NCI-H187 (cell line): ENCODE measurements at places on chromosomes 11 and 22.

DNA sequence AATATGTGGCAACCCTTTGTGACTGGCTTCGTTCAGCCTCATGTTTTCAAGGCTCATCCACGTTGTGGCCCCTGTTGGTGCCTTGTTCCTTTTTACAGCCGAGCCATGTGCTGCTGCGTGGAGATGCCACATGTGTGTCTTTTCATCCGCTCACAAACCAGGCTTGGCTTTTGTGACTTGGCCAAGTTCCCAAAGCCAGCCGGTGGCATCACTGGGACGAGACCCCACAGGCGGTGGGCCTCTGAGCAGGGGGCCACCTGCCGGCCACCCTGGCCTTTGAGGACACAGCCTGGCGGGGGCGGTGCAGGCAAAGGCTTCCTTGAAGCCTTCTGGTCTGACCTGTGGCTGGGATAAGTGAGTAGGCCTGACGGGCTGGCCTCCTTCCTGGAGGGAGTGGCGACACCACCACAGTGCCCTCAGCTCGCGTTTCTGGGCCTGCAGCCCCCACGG, 10.5 kb downstream of the GRK2 start:
- no peak for DNase-seq

DNA sequence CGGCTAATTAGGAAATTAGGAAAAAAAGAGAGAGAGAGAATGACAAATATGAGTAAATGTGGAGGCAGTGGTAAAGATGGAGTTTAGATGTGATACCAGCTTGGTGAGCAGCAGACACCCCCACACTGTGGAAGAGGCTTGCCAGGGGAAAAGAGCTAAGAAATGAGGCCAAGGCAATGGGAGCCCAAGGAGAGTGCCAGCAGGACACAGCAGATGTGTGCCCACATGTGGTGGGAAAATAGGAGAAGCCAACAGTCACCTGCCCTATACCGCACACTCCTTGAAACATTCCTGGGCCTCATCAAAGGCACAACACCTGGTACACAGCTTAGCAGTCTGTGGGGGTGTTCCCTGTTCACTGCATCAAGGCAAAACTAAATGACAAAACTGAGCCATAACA, 104.9 kb downstream of the FAM76B start:
- no peak for DNase-seq

DNA sequence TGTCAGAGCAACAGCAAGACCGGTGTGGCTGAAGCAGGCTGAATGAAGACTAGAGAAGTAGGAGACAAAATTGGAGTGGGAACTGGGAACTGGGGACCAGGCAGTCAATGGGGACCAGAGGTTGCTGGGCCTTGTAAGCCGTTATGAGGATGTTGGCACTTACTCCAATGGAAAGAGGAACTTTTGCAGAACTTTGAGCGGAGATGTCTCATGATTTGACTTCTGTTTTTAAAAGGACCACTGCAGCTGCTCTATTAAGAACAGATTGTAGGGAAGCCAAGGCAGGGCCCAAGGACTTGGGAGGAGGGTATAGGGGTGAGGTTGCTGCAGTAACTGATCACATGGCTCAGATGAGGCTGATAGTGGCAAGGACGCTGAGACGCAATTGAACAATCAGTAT, 34.2 kb downstream of the IL18 start:
- no peak for DNase-seq

DNA sequence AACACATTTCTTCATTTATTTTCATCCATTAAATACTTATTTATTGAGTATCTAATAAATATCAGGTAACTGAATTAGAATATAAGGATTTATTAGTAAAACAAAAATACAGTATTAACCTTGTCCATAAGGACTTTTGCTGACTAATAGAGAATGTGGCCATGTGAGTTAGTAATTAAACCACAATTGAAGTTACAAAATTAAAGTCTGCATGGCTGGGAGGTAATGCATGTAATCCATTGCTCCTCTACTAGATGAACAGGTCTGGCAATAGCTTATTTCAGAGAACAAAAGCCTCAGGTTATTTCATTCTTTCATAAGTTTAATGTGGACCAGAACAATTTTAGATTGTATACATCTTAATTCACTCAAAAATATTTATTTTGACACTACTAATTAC, 9.9 kb upstream of the CARD18 start:
- no peak for DNase-seq

DNA sequence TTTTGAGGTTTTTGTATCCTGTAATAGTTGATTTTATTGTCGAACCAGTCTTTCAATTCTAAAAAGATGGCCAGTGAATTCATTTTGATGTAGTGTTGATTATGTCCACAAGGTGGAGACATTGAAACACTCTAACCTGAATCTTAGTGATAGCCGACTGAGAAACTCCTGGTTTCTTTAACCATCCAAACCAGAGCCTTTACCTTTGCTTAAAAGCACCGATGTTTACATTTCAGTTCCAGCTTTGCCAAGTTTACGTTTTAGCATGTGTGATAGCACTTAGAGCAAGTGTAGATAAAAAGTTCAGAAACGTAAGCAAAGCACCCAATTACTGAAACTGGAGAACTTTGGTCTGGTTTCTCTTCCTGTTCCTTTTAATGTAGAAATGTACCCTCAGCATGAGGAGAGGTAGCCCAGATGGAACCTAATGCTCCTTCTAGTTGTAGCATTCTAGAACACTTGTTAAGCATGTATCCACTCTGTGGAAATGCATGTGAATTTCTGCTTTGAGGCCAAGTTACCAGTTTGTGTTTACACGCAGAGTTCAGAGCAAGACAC, 208.6 kb downstream of the DBX1 start:
- DNase-seq = no peak

DNA sequence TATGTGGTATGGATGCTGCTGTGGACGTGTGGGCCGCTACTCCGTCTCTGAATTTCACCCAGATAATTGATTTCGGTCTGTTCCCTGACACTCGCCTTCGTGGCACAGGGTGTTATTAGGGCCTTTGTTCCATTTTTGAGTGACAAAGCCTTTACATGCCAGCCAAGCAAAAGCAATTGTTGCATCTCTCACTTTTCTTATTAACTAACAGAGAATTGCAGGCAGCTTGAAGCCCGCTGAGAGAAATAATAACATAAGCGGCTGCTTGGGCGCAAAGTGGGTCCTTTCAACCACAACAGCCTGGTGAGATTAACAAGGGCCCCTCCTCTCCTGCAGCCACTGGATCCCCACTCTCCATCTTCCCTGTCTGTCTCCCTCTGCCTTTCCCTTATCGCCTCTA, 449.4 kb downstream of the NTM start:
- no peak for DNase-seq

GRCh38 chr22:17228725-17229126, 9.5 kb upstream of the ADA2 start:
- DNase-seq = no peak

DNA sequence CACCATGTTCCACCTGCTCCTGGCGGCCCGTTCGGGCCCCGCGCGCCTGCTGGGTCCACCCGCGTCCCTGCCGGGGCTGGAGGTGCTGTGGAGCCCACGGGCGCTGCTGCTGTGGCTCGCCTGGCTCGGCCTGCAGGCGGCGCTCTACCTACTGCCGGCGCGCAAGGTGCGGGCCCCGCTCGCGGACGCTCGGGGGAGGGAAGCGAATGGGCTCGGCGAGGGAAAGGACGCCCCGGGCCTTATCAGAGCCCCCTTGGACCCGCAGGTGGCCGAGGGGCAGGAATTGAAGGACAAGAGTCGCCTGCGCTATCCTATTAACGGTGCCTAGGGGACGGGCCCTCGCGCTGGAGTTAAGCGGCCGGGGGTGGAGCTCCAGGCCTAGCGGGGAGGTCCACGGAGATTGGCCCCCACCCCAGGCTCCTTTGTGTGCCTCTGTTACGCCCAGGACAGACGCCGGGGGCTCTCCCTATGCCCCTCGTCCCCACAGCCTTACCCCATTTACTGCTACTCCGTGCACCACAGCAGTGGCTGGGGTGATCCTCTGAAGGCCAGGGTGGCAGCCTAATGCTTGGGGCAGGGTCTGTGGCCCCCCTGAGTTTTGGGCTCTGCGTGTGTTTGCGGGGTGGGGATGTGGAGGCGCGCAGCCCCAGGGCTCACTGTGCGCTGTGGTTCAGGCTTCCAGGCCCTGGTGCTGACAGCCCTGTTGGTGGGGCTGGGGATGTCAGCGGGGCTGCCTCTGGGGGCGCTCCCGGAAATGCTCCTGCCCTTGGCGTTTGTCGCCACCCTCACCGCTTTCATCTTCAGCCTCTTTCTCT, 1.1 kb downstream of the TM7SF2 start:
- DNase-seq = peak; percentile 59

DNA sequence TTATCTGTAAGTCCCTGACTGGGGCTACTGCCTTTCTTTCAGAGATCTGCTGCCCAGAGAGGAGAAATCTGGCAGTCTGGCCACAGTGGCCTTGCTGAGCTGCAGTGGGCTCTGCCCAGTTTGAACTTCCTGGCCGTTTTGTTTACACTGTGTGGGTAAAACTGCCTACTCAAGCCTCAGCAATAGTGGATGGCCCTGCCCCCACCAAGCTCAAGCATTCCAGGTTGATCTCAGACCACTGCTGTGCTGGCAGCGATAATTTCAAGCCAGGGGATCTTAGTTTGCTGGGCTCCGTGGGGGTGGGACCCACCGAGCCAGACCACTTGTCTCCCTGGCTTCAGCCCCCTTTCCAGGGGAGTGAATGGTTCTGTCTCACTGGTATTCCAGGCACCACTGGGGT, 117.5 kb downstream of the TRPC6 start:
- DNase-seq = no peak

DNA sequence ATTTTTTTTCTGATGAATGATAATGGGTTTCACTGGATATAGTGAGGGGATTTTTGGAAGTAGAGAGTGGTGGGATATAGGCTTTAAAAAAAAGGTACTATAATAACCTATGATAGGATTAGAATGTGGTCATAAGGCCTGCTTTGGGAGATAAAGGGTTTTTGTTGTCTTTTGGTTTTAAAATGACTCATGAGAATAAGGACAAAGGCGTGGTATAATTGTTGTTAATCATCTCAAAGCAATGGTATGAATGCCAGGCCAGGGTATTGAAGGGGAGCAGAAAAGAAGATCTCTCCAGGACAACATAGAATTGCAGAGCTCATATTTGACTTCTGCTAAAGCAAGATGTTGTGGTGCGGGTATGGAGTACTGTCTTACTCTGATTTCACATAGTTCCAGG, 579.4 kb downstream of the JRKL start:
- DNase-seq = no peak

- DNase-seq = no peak
Observed at GRCh38 chr22:32013200-32013599, 29.9 kb upstream of the SLC5A1 start.

- DNase-seq = no peak
Observed at GRCh38 chr11:5043380-5043779, 2.9 kb upstream of the OR52J3 start.

DNA sequence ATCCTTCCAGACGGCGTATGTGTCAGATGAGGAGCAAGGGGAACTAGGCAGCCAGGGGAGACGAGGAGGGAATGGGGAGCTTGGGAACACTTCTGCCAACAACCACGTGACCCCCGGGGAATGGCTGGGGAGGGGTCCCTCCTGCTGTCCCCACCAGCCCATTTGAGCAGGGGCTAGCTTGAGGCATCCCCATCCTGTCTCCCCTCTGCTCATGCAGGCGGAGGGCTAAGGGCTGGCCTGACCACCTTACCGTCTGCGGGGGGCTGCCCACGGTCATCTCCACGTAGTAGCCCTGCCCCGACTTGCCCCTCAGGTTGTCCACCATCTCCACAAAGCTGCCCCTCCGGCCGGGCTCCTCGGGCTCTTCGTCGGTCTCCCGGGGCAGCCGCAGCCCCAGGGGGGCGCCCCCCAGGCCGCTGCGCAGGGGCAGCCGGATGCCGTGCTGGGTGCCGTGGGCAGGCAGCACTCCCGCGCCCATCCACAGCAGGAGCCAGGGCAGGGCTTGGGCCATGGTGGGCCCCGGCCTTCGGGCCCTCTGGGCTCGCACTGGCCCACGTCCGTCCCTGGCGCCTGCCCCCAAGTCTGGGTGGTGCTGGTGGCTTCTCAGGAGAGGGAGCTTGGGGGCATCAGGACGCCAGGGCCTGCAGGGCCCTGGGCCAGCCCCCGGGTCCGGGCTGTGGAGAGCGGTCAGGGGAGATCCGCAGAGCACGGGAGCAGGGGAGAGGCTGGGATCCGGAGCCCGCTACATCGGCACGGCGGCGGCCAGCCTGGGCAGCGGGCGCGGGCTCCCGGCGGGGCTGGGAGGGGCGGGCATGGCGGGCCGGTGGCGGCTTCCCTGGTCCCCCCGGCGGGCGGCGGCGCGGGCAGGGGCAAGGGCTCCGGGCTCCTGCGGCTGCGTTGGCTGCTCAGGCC, 515 bp downstream of the BACE1 start:
- DNase-seq = no peak

- no peak for DNase-seq
Observed at GRCh38 chr11:44916801-44917385, 33.8 kb downstream of the TP53I11 start.

DNA sequence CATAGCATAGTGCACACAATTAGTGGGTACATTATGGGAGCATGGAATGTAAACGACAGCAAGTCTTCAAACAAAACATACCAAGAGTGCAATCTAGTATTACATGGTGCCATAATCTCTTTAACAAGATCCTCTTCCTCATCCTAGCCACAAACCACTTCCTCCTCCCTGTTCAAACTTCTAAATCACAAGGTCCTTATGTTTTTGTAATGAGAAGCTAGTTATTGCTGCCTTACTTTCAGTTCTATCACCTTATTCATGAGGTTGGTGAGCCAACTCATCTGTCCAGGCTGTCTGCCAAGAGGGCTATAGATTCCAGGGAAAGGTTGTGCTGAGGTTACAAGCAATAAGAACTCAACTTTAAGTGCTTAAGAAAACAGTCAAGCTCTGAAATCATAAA, 195.4 kb upstream of the ARHGAP20 start:
- DNase-seq = no peak

- DNase-seq = no peak
Observed at GRCh38 chr11:100746448-100746847, 59.4 kb downstream of the ARHGAP42 start.

- DNase-seq = no peak
Observed at GRCh38 chr11:75565916-75566762, 4.1 kb downstream of the SERPINH1 start.

GRCh38 chr11:71223671-71224660, 28.4 kb downstream of the SHANK2 start:
- DNase-seq = no peak

DNA sequence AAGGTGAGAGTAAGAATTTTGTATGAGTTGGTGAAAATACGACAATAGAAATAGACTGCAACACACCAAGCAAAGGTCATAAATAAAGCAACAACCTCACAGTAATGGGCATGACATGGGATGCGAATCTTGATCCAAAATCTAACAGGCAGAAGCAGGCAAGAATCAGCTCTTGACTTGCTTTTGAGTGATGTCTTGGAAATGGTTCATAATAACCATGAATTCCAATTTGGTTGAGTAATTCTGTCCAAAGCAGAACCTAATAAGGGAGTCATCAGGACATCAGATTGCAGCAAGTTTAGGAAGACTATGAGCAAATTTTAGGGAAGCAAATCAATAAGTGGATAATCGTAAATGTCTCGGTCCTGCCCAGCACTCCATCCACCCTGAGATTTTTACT, 224.0 kb upstream of the ISX start:
- DNase-seq = no peak
